ENCODE measurements at places on chromosomes 11 and 22. TPM values are rescaled to one million over a fixed set of nuclear protein-coding genes. Genes with fewer than 3 reads are reported as not detected.

DNA sequence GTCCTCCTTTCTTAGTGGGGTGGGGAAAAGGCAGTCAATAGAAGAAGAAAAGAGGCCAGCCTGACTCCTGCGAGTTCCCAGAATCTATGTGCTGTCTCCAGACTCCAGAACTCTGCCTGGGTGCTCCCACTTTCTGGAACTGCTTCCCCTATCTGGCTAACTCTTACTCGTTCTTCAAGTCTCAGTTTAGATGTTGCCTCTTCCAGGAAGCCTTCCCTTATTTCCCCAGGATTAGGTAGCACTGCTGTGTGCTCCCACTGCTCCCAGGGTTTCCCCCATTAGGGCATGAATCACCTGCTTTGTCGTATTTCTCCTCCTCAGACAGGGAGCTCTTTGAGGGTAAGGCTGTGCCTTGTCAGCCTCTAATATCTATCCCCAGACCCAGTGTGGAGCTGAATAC lies 17.5 kb upstream of the SYT7 start:
- no peak for DNase-seq

DNA sequence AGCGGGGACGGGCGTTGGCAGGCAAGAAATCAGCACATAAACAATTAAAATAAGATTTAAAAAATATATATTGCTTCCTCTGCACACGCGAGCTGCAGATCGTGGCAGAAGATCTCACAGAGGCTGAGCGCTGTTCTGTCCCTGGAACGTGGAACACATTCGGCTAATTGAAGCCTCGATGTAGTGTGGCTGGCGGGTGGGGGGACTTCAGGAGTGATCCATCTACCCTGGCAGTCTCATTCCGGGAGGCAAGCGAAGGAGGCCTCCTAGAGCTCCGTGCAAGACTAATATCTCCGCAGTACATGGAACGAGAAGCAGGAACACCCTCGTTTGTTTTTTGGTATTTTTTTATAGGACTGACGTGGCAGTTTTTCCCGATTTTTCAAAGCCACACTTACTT lies 402.4 kb downstream of the MN1 start:
- peak; percentile 28 for DNase-seq

DNA sequence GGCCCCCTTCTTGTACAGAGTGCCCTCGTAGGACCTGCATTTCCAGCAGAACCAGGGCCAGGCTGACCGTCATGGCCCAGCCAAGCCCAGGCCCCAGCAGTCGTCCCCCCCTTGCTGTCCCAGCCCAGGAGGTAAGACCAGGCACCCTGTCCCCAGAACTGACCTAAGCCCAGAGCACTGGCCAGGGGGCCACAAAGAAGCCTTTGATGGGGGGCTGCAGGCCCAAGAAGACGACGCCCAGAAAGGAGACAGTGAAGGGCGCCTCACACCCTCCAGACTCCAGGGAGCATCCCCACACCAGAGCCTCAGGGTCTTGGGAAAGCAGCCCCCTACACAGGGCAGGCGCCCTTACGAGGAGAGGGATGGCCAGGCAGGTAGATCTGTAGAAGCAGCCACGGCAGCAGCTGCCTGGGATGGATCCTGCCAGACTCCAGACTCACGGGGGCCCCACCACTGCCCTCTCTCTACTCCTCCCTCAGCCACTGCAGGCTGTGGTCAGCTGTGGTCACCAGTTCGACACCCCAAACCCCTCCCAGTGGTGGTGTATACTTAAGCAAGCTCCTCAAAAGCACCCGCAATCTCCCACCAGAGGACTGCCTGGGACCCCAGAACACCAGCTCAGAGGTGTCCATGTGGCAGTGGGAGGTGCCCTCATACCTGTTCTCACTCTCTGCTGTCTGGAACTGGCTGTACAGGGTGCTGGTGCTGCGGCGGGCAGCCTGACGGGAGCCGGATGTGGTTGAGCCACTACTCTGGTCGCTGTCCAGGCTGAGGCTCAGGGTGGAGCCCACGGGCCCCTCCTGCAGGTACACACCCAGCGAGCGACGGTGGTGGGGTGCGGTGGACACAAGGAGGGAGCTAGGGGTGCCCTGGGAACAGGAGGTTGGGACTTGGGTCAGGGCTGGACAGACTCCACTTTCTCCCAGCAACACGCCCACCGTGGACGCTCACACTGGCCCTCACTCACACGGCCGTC lies 27.0 kb downstream of the SBF1 start:
- no peak for DNase-seq

- no peak for DNase-seq
Measured at GRCh38 chr11:828506-829175, 922 bp downstream of the CRACR2B start.

DNA sequence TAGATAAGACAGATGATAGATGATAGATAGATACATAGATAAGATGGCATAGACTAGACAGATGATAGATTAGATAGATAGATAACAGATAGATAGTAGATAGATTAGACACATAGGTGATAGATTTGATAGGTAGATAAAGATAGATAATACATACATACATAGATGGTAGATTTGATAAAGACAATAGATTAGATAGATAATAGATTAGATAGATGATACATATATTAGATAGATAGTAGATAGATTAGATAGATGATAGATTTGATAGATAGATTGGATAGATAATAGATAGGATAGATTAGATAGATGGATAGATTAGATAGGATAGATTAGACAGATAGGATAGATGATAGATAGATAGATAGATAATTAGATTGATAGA lies 327.6 kb downstream of the BRD1 start:
- DNase-seq: no peak

GRCh38 chr11:118715245-118715831 lies 35.9 kb upstream of the TREH start:
- DNase-seq: no peak

- DNase-seq: peak; percentile 70
Measured at GRCh38 chr22:20503816-20504215, 3.6 kb upstream of the MED15 start.

GRCh38 chr11:65571940-65572339 lies 398 bp upstream of the FAM89B start:
- DNase-seq: peak; percentile 57

- peak; percentile 1 for DNase-seq
Measured at GRCh38 chr11:30143098-30143705, 87.6 kb upstream of the FSHB start.

DNA sequence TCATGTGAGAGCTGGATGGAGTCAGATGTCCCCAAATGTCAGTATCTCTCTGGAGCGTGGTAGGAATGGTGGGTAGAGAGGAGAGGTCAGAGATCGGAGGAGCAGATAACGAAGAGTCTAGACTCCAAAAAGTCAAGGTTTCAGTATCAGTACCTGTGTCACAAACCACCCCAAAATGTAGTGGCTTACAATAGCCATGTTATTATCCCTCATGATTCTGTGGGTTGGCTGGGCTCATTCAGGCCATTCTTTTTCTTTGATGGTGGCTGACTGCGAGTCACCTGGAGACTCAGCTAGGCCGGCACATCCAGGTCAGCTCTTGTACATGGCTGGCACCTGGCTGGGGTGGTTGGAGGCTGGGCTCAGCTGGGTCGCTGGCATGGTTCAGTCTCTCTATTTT lies 7.3 kb upstream of the SSTR3 start:
- DNase-seq: no peak

GRCh38 chr11:21177379-21177778 lies 508.0 kb downstream of the NELL1 start:
- DNase-seq: no peak

GRCh38 chr22:50620593-50621355 lies 7.2 kb downstream of the ARSA start:
- peak; percentile 9 for DNase-seq

DNA sequence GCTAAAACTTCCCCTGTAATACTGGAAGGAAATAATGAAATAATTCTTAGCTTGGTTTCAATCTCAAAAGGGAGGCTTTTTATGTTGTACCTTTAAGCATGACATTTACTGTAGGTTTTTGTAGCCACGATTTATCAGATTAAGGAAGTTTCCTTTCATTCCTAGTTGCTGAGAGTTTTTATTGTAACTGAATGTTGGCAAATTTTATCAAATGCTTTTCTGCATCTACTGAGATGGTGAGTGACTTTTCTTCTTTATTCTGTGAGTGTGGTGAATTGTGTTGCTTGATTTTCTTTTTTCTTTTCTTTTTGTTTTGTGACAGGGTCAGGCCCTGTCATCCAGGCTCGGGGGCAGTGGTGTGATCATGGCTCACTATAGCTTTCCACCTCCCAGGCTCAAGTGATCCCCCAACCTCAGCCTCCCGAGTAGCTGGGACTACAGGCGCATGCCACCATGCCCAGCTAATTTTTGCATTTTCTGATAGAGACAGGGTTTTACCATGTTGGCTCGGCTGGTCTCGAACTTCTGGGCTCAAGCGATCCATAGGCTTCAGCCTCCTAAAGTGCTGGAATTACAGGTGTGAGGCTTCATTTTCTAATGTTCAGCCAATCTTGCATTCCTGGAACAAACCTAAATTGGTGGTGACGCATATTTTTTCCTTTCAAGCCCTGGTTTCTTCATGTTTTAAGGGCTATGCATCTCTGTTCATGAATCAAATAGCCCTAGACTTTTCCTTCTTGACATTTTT lies 26.2 kb downstream of the SUSD2 start:
- DNase-seq: no peak

Gene CNTF
- 3.0 TPM for total RNA-seq

DNA sequence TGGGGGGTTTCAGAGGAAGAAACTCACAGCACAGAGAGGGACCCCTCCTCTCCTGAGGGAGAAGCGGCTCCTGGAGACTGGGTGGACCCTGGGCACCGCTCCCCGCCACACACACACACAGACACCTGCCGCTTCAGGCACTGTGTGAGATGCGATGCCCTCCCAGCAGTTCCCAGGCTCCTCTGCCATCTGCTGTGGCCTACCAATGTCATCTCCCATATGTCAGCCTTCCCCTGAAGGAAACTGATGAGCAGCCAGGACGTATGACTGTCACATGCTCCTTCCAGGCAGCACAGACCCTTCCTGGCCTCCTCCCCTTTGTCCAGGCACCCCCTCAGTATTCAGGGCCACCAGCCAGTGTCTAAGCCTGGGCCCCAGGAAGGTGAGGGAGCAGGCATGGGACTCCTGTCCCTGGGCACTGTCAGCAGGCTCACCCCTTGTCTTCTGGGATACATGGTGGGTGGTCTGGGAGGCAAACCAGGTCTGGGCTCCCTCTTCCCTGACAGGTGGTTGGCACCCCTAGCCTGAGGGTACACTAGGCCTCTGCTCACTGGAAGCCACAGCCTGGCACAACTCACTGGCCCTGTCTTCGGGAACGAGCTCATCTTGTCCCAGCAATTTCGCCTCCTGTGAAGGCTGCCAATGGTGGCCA lies 11.8 kb upstream of the BCR start:
- no peak for DNase-seq

- no peak for DNase-seq
Measured at GRCh38 chr22:23565305-23565914, 14.7 kb downstream of the IGLL1 start.

GRCh38 chr22:45962756-45963324 lies 14.1 kb downstream of the WNT7B start:
- no peak for DNase-seq

Gene RCOR2
- total RNA-seq: 2.1 TPM

GRCh38 chr22:41327124-41327523 lies 25.8 kb downstream of the ZC3H7B start:
- no peak for DNase-seq

DNA sequence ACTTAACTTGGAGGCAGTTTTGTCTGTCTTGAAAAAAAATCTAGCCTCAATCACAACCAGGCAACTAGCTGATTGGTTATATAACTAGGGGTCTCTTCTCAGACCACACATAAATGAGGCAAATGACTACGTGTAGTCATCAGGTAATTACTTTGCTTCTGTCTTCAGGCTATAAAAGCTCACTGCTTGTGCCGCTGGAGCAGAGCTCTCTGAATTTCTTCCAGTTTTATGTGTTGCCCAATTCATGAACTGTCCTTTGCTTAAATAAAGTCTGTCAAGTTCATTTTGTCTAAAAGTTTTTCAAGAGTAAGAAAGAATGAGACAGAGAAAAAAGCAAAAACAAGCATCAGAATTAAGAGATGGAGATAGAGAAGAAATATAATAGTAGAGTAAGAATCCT lies 93.4 kb downstream of the MUC15 start:
- no peak for DNase-seq

DNA sequence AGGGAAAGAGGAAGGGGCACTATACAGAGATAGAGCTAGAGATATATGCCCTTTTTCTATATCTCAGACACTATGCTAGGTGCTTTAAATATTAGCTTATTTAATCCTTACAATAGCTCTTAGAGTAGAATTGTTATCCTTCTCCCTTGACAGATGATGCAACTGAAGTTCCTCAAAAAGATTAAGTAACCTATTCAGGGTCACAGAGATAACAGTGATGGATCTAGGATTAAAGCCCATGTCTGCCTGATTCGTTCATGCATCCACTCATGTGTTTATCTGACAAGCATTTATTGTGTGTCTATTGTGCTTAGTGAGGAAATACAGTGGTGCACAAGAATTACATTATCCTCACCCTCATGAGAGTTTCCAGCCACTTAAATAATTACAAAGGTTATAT lies 8.7 kb downstream of the CCDC83 start:
- no peak for DNase-seq

- DNase-seq: no peak
Measured at GRCh38 chr11:69380451-69380901, 86.5 kb downstream of the MYEOV start.

DNA sequence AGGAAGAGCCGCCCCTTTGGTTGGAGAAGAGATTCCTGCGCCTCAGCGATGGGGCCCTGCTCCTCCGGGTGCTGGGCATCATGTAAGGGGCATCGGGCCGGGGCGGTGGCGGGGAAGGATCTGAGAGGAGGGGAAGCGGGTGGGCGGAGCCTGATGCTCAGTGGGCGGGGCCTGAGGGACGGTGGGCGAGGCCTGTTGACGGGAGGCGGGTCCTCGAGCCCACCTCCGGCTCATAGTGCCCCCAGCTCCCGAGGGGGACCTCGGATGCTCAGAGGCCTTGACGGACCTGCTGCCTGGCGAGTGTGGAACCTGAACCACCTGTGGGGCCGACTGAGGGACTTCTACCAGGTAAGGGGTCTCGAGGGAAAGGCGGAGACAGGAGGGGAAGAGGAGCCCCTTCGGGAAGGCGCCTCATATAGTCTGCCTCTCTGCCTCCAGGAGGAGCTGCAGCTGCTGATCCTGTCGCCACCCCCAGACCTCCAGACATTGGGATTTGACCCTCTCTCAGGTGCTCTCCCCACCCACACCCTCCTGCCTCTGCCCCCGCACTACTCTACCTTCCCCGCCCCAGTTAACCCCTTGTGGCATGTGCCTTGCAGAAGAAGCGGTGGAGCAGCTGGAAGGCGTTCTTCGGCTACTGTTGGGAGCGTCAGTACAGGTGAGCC lies 799 bp downstream of the CCDC88B start:
- no peak for DNase-seq

- DNase-seq: no peak
Measured at GRCh38 chr11:34433899-34434298, 4.8 kb upstream of the CAT start.

Gene CNGA4
- total RNA-seq: not detected

Gene OR52A1
- not detected for total RNA-seq
